ENCODE measurements at places on chromosomes 7 and 10.

- DNase-seq, result no peak
These were observed 2.3 kb downstream of the INSYN2A start for GRCh38 chr10:127194111-127194510.

GRCh38 chr10:122265896-122266295 is 5.2 kb upstream of the BTBD16 start:
- no peak for DNase-seq

- DNase-seq, result no peak
These were observed 11.4 kb downstream of the KDM7A start for GRCh38 chr7:140165422-140165821.

GRCh38 chr7:68964060-68964459 is 634.2 kb upstream of the AUTS2 start:
- no peak for DNase-seq

GRCh38 chr10:117264782-117265181 is 23.9 kb downstream of the SLC18A2 start:
- DNase-seq, result no peak

- DNase-seq, result no peak
These were observed 469.5 kb upstream of the POM121L12 start for GRCh38 chr7:52565974-52566373.

DNA sequence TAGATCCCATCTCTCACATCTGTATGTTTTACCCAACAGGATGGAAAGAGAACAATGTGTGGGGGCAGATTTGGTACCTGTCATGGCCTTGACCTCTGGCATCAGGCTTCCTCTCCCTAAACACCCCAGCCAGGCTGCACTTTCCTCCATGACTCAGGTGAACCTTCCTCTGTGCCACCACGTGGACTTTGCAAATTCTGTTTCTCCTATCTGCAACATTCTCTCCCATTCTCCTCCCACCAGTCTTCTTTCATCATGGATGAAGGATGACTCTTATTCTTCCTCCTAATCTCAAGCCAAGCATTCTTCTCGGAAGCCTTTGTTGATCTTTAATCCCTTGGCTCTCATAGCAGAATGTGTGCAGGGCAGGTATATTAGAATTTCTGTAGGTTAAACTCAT is 355.4 kb downstream of the KCNMA1 start:
- DNase-seq, result no peak

GRCh38 chr10:45561952-45562351 is 110.6 kb downstream of the ZFAND4 start:
- no peak for DNase-seq
